Stimulated activated CD4-positive, alpha-beta T cell treated with anti-CD3 and anti-CD28 coated beads, Interleukin-1b, Interleukin-23, amount 100 ng/mL, for 24 hours (primary cell): ENCODE measurements at places on chromosomes 11 and 22.

- DNase-seq, result no peak
These were observed 1471.6 kb downstream of the TBC1D22A start for GRCh38 chr22:48234011-48234410.

- no peak for DNase-seq
These were observed 252.7 kb downstream of the CASP12 start for GRCh38 chr11:104645261-104646222.

GRCh38 chr11:33930317-33931021, 38.6 kb upstream of the LMO2 start:
- DNase-seq, result no peak

- no peak for DNase-seq
These were observed 22.4 kb upstream of the C11orf96 start for GRCh38 chr11:43919852-43920597.
